MCF 10A (cell line): ENCODE measurements at places on chromosomes 4 and X.

DNA sequence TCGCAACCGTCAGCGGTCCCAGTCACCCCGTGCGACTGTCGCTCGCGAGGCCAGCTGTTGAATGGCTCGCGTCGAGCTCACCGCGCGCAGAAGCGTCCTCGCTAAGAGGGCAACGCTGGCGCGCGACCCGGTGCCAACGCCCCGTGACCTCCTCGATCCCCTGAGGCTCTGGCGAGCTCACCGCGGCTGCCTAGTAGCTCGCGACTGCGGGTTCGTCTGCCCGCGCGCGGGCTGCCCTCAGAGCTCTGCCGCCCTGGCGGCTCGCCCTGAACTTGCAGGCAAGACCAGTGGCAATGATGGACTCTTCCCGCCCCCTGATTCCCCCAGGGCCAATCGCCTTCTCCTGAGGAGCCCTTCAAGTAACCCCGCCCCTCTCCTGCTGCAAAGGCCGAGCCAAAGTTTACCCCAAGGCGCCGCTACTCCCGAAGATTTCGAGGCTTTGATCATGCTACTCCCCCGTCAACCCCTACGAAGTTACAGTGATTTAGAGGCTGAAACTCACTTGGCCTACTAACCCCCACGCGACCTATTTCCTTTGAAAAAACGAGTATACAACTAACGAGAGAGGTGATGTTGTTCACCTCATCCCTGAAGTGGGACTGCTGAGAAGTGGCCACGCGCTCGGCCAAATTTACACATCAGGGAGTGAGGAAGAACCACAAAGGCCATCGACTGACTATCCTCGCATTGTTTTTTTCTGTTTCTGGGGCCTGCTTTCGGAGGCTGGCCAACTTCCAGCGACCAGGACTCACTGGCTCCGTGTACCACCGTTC is 37.5 kb downstream of the PGRMC1 start:
- H3K27ac ChIP-seq, result no peak overlapping the region
- peaks cover 25% of the 10 kb centered on the region for H3K27me3 ChIP-seq
- no peak overlapping the region for H3K4me3 ChIP-seq
- no peaks in the 10 kb centered on the region for H3K36me3 ChIP-seq
- no peaks in the 10 kb centered on the region for H3K4me1 ChIP-seq

DNA sequence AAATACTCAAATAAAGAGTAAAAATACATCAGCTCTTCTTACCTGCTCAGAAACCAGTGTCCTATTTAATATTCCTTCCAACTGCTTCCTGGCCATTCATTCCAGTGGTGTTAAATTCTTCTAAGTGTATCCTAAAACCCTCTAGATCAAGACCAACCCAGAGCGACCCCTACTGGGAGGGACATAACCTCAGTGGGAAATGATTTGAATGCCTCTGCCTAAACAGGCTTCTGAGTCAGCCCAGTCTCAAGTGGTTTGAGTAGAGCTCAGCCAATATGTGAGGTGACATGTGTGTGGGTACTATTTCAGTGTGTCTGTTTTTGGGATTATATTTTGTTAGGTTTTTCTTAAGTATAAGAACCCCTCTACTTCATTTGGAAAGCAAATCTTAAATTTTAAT is 133.6 kb upstream of the ARHGEF9 start:
- no peaks in the 10 kb centered on the region for H3K36me3 ChIP-seq
- peak overlapping the region; percentile 35 for H3K27ac ChIP-seq
- no peak overlapping the region for H3K4me3 ChIP-seq
- peaks cover 26% of the 10 kb centered on the region for H3K4me1 ChIP-seq
- peak; percentile 13 for DNase-seq

GRCh38 chr4:38930707-38931106 is 63.1 kb downstream of the FAM114A1 start:
- no peaks in the 10 kb centered on the region for H3K4me1 ChIP-seq
- H3K27me3 ChIP-seq, result no peaks in the 10 kb centered on the region
- no peak for DNase-seq
- H3K4me3 ChIP-seq, result no peak overlapping the region
- H3K36me3 ChIP-seq, result peaks cover 46% of the 10 kb centered on the region

- no peak overlapping the region for H3K27ac ChIP-seq
- H3K4me1 ChIP-seq, result peaks cover 9% of the 10 kb centered on the region
- no peak overlapping the region for H3K4me3 ChIP-seq
Observed at GRCh38 chrX:110853610-110854009, 58.0 kb upstream of the CHRDL1 start.

DNA sequence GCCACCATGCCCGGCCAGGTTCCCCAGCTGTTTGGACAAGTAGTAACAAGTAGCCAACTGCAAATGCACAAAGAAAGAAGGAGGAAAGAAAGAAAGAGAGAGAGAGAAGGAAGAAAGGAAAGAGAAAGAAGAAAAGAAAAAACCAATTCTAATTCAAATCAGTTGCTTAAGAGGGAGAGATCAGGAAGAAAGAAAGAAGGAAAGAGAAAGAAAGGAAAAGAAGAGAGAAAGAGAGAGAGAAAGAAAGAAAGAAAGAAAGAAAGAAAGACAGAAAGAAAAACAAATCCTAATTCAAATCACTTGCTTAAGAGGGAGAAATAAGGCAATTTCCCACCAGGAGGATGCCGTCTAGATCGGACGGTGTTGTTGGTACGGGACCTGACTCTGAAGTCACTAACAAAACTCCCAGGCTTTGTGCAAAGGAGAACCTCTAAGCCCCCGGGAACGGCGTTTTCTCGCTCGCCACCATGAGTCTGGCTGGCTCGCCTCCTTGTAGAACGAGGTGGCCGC is 95.5 kb upstream of the PPP2R3B start:
- no peak overlapping the region for H3K4me3 ChIP-seq
- no peaks in the 10 kb centered on the region for H3K4me1 ChIP-seq
- H3K27me3 ChIP-seq, result no peaks in the 10 kb centered on the region
- no peak for DNase-seq
- H3K36me3 ChIP-seq, result no peaks in the 10 kb centered on the region

- H3K36me3 ChIP-seq, result peaks cover 5% of the 10 kb centered on the region
- H3K27ac ChIP-seq, result no peak overlapping the region
- H3K4me3 ChIP-seq, result no peak overlapping the region
- DNase-seq, result no peak
Observed at GRCh38 chrX:17077361-17077760, 130.9 kb downstream of the REPS2 start.

DNA sequence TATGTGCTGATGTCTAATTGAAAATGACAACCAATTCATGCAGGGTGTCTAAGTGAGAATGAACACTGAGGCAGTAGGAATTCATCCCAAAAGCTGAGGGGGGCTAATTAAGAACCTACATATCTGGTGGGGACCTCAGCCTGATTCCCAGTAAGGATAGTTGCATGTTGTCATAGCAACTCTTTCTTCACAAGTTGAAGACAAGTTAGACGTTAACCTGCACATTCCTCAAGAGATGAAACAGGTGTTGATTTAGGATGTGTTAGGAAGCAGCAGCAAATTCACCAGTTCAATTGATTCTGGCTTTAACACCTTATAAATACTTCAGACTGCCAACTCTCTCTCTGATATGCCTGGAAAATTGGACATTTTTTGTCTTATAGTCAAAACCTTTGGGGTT is 7.3 kb downstream of the FNIP2 start:
- H3K27ac ChIP-seq, result no peak overlapping the region
- no peaks in the 10 kb centered on the region for H3K36me3 ChIP-seq
- peaks cover 8% of the 10 kb centered on the region for H3K4me1 ChIP-seq
- DNase-seq, result no peak
- H3K27me3 ChIP-seq, result no peaks in the 10 kb centered on the region

GRCh38 chr4:16056681-16057385 is 27.0 kb downstream of the PROM1 start:
- no peaks in the 10 kb centered on the region for H3K4me1 ChIP-seq
- no peak for DNase-seq
- peaks cover 64% of the 10 kb centered on the region for H3K27me3 ChIP-seq
- no peak overlapping the region for H3K4me3 ChIP-seq

DNA sequence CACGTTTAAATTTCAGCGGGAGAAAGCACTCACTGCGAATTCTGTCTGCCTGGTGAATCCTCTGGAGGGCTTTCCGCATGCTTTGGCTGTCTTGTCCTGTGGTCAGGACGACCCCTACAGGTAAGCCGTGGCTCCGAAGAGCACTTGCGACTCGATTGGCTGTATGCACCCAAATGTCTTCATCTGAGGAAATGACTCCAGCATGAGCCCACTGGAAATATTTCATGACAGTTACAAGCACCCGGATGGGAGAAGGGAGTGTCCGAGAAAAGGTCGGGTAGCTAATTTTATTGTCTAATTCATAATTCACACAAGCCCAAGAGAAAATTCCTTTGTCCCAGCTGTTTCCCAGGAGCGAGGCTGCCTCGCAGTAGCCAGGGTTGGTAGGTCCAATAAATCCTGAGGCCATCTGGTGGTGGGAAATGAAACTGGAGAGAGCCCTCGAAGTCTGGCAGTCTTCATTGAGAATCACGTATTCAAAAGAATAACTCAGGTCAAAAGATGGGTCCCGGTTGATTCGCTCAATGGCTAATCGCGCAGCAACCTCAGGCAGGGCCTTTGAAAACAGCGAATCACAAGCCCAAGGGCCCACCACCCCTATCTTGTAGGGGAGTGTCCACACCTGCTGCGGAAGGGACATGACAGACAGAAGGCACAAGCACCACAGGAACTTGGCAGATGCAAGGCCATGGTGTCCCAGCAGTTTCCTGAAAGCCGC is 6.6 kb downstream of the GUCY2F start:
- peaks cover 21% of the 10 kb centered on the region for H3K27me3 ChIP-seq
- DNase-seq, result peak; percentile 54
- no peak overlapping the region for H3K4me3 ChIP-seq

- peak overlapping the region; percentile 26 for H3K27ac ChIP-seq
- no peaks in the 10 kb centered on the region for H3K27me3 ChIP-seq
- DNase-seq, result no peak
- H3K36me3 ChIP-seq, result no peaks in the 10 kb centered on the region
- H3K4me3 ChIP-seq, result no peak overlapping the region
Observed at GRCh38 chr4:174674305-174674840, 152.1 kb upstream of the HPGD start.

GRCh38 chrX:70353514-70353913 is 63.6 kb downstream of the KIF4A start:
- no peak overlapping the region for H3K4me3 ChIP-seq
- no peak for DNase-seq
- H3K27me3 ChIP-seq, result peaks cover 16% of the 10 kb centered on the region
- H3K4me1 ChIP-seq, result no peaks in the 10 kb centered on the region
- H3K27ac ChIP-seq, result no peak overlapping the region

- H3K27me3 ChIP-seq, result peaks cover 58% of the 10 kb centered on the region
- no peaks in the 10 kb centered on the region for H3K36me3 ChIP-seq
- H3K27ac ChIP-seq, result no peak overlapping the region
- H3K4me1 ChIP-seq, result no peaks in the 10 kb centered on the region
Observed at GRCh38 chrX:33190016-33190415, 21.3 kb downstream of the DMD start.

- no peaks in the 10 kb centered on the region for H3K4me1 ChIP-seq
- DNase-seq, result no peak
- H3K27ac ChIP-seq, result no peak overlapping the region
- no peaks in the 10 kb centered on the region for H3K27me3 ChIP-seq
Observed at GRCh38 chr4:109022961-109023360, 260.1 kb upstream of the ETNPPL start.
